Brain microvascular endothelial cell (primary cell): ENCODE measurements at places on chromosomes 11 and 22.

GRCh38 chr11:123122341-123122740, 60.4 kb upstream of the HSPA8 start:
- peak; percentile 34 for DNase-seq

- no peak for DNase-seq
Observed at GRCh38 chr11:2732261-2732939, 32.6 kb upstream of the KCNQ1OT1 start.

DNA sequence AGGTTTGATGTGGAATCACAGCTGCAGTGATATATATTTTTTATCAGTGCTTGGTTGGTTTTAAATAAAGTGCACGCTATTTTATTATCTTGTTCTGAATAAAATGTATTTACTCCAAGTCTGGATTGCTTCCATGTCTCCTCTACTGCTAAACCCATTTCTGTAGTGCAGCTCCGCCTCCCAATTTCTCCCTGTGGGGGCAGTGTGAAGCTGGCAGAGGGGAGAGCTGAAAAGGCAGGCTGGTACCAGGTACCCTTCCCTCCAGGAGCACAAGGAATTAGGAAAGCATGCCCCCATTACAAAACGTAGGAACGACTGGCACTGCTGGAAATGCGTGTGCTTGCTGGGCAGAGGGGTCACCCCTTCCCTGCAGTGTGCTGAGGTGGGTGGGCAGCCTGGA, 934 bp upstream of the TMEM132A start:
- no peak for DNase-seq

DNA sequence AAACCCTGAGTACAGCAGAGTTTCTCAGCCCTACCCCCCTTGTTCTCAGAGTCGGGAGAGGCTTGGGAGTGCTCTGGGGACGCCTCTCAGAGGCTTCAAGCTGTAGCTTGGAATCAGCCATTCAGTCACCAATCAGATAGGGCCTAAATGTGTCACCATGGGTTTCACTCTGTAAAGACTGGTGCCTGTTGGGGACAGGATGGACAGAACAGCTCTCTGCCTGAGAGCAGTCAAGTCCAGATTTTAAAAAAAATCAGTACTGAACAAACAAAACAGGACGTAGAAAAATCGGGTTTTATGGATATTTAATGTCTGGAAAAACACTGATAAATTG, 1.3 kb downstream of the FADD start:
- DNase-seq: no peak

DNA sequence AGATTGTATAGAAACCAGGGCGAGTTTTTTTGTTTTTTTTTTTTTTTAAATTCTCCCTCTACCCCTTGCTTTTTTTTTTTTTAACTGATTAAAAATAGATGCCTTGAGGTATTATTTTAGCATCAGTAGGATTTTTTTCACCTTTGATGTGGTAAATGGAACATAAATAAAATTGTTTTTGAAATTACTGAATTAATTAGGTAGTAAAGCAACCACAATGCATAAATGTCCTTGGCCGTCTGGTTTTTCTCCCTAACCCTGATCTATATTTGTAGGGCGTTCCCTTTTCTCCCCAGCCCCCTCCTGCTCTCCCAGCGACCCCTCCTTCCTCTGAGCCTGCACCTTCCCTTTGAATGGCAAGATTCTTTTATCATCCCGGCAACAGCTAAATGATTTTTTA, 107.8 kb downstream of the ZBTB16 start:
- no peak for DNase-seq

- no peak for DNase-seq
Observed at GRCh38 chr11:117876059-117876340, 458 bp downstream of the FXYD6 start.

DNA sequence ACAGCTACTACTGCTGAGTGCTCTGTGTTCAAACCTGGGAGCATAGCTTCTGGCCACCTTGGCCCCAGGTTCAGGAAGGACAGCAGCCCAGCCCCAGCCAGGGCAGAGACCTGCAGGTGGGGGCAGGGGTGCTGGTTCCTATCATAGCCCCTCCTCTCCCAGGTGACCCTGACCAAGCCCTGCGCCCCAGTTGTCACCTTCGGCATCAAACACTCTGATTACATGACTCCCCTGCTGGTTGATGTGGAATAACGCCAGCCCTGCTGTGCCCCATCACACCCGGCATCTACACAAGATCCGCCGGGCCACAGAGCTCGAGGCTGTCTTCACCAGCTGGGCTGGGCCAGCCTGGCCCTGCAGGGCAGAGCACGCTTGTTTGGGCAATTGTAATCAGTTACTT, 6.9 kb downstream of the SCGB1C1 start:
- no peak for DNase-seq

GRCh38 chr11:118911113-118911879, 14.4 kb downstream of the BCL9L start:
- no peak for DNase-seq

- no peak for DNase-seq
Observed at GRCh38 chr11:13687271-13687670, 18.8 kb downstream of the FAR1 start.

GRCh38 chr22:45208696-45208992, 32.0 kb downstream of the KIAA0930 start:
- no peak for DNase-seq

DNA sequence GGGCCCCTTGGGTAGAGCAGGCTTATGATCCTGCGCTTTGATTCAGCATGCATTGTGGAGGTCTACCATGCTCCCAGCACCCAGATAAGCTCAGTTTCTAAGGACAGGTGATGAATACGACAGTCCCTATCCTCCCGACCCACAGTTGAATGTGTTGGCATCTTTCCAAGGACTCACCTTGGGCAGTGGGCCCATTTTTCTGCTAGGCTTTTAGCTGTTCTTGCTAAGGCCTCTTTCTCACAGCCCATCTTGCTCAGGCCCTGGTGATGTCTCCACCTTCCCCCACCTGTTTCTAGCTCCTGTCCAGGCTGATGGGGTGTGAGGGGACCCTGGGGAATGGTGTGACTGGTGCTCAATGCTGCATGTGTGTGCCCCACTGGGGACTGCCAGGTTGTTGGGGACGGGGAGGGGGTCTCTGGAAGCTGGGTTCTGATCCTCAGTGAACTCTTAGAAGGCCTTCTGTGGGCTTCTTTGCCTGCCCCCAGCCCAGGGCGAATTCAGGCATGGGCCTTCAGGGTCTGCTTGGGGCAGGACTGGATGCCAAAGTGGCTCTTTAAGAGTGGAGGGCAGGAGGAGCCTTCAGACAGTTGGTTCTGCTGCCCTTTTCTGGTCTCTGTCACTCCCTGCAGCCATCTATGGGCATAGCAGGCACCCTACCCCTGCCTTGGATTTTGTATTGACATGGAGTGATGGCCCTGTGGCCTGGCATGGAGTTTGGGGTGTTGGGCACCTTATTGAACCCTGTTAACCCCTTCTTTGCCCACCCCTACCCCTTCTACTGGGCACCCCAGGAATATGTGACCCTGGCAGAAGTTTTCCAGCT, 33.1 kb downstream of the PHLDB1 start:
- no peak for DNase-seq

- no peak for DNase-seq
Observed at GRCh38 chr11:93728792-93729128, 12.5 kb downstream of the TAF1D start.

GRCh38 chr11:130999992-131000770, 83.9 kb upstream of the SNX19 start:
- peak; percentile 97 for DNase-seq

DNA sequence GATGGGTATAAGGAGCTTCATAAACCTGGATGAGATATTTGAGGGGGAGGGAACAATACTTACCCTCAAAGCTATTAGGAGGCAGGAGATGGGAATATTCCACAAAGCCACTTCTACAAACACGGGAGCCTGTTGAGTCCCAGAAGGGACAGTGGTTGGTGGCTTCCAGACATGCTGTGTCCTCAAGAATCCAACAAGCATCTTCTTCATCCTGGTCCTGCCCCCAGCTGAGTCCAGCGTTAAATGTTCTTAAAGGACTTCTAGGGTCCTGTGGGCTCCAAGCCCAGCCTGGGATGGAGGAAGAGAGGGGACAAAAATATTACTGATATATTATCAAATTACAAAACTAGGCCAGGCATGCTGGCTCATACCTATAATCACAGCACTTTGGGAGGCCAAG, 2.3 kb downstream of the CSKMT start:
- no peak for DNase-seq

- no peak for DNase-seq
Observed at GRCh38 chr11:128398517-128399250, 188.7 kb downstream of the ETS1 start.

- DNase-seq: no peak
Observed at GRCh38 chr11:18317551-18317950, 4.4 kb downstream of the HPS5 start.

- DNase-seq: no peak
Observed at GRCh38 chr11:68552542-68552941, 92.0 kb downstream of the PPP6R3 start.

DNA sequence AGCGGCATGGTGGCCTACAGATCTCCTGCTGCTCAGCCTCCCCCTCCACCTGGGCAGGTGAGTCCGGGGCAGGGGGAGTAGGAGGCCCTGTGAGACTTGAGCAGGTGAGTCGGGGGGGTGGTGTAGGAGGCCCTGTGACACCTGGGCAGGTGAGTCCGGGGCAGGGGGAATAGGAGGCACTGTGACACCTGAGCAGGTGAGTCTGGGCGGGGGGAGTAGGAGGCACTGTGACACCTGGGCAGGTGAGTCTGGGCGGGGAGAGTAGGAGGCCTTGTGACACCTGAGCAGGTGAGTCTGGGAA, 299.3 kb downstream of the BRD1 start:
- DNase-seq: no peak

DNA sequence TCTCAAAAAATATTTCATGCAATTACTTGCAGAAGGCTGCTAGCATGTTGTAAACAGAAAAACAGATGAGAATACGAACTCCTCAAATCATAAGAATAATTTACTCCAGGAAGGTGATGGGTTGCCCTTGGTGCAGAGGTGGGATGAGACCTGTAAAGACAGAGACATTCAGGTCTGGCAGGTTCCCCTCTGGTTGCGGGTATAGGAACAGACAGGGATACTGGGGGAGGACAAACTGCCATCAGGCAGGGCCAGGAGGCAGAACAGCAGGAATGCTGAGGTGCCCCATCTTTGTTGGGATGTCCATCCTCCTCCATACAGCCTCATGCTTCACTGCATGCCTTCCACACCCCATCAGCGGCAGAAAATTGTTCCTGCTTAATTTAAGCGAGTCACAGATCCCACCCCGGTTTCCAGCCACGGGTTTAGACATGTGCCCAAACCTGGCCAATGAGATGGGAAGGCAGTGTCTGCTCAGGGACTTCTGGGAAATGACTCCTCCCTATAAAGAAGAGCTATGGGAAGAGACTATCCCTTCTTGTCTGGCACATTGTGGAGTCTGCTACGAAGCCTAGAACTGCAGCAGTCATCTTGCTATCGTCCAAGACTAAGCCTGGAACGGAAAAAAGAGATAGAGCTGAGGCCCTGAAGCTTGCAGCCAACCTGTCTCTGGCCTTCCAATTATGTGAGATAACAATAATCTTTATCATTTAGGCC, 23.1 kb upstream of the IRAG1 start:
- no peak for DNase-seq

GRCh38 chr22:44287121-44287693, 25.5 kb downstream of the SHISAL1 start:
- DNase-seq: no peak

- DNase-seq: no peak
Observed at GRCh38 chr11:114059278-114059983, at the start of gene ZBTB16. Gene ZBTB16 (plus strand): TSS chr11:114059711. CDS start chr11:114063301, 3,590 bp downstream.

DNA sequence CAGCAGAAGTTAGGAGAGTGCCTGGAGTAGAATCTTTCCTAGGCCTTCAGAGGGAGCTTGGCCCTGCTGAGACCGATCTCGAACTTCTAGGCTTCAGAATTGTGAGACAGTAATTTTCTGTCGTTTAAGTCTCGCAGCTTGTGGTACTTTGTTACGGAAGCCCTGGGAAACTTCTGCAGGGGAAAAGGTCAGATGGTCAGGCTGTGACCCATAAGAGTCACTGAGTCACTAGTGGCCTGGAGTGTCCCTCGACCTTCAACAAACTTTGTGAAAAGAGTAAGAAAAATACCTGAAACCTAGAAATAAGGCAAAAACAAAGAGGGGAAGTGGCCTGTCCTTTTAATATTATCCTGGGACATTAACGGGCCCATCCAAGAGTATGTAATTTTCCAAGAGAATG, 34.6 kb downstream of the CSNK2A3 start:
- no peak for DNase-seq

- peak; percentile 54 for DNase-seq
Observed at GRCh38 chr11:6703247-6704063, 20.3 kb upstream of the MRPL17 start.

DNA sequence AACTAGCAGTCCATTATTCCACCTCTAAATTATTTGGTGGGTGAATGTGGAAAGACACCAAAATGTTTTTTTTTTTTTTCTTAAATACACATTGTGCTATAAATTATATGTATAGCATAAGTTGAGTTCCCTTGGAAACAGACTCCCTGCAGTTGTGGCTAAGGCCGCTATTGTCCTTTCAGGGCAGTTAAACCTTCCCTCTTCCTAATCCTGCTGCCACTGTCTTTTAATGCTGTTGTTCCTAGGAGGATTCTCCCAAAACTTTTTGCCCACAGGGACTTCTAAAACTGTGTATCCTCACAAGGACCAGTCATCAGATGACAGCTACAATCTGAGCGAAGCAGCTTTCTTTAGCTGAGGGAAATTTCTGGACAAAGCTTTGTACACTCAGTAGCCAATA, 478.9 kb upstream of the CHORDC1 start:
- DNase-seq: no peak

DNA sequence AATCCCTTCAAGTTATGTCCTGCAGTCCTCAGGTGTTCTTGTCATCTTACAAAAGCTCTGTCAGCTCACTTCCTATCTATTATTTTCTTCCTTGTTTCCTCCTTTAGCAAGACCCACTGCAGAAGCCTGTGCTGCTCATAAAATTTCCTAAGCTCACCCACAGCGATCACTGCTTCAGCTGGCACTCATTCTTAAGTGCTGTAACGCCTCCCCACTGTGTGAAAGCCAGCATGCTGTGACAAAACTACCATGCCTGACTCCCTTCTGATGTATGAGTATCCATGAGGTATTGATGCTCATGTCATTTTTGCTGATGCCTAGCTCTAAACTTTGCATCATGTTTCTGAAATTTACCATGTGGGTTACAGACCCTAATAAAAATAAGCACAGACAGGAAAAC, 41.5 kb upstream of the CNTN5 start:
- no peak for DNase-seq

DNA sequence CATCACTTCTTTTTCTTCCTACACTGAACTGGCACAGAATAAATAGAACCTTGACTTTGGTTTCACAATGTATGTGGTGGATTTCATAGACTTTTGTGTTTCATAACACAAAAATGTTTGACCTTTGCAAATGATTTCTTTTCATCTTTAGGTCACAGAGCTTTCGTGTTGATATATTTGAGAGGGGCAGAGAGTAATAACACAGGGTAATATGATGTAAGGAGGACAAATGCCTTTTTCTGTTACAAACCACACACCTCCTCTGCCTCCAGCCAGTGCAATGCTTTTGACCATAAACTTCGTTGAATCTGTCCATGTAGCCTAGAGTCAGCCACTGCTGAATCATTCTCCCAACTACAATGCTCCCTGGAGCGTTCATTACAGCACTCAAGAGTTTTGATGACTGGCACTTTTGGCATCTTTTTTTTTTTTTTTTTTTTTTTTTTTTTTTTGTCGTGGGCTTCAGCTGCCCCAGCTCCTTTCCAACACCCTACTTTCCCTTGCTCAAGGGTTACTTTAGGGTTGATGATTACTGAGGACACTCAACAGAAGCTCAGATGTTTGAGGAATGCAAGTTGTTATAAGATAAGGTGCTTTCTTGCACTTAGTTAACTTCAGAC, 11.4 kb upstream of the CAT start:
- DNase-seq: peak; percentile 81
